ENCODE measurements at places on chromosomes 11 and 22.
A peak's percentile ranks its signal among the peaks of the same experiment; 100 is the strongest.

GRCh38 chr11:115921540-115921939 is 417.3 kb upstream of the CADM1 start:
- DNase-seq: no peak

DNA sequence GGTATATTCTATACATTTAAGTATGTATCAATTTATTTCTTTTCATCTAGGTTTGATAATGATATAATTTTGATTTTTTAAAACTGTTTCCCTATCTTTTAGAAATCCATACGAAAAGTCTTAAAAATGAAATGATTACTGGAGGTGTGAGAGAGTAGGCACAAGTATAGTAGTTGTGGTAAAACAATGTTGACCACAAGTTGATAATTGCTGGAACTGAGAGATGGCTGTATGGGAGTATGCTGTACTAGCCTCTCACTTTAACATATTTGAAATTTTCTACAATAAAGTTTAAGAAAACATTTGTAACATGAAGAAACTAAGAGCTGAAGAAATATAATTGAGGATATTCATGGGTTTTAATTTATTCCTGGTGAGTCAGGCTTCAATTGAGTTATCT is 30.0 kb downstream of the FSHB start:
- no peak for DNase-seq

GRCh38 chr11:113591117-113591516 is 115.0 kb downstream of the TMPRSS5 start:
- DNase-seq: no peak

GRCh38 chr11:107857550-107858216 is 904 bp downstream of the SLC35F2 start:
- DNase-seq: no peak

GRCh38 chr11:35622070-35622469 is 3.8 kb downstream of the FJX1 start:
- peak; percentile 70 for DNase-seq

DNA sequence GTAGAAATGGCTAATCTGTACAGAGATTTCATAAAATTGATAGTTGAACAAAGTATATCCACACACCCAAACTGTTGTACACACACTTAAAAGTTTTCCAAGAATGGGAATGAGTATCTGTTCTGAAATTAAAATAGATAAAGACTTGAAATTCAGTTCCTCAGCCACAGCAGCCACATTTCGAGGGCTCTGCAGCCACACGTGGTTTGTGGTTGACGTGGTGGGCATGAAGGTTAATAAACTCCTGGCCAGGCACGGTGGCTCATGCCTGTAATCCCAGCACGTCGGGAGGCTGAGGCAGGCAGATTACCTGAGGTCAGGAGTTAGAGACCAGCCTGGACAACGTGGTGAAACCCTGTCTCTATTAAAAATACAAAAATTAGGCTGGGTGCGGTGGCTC is 24.0 kb downstream of the TPST2 start:
- DNase-seq: no peak

DNA sequence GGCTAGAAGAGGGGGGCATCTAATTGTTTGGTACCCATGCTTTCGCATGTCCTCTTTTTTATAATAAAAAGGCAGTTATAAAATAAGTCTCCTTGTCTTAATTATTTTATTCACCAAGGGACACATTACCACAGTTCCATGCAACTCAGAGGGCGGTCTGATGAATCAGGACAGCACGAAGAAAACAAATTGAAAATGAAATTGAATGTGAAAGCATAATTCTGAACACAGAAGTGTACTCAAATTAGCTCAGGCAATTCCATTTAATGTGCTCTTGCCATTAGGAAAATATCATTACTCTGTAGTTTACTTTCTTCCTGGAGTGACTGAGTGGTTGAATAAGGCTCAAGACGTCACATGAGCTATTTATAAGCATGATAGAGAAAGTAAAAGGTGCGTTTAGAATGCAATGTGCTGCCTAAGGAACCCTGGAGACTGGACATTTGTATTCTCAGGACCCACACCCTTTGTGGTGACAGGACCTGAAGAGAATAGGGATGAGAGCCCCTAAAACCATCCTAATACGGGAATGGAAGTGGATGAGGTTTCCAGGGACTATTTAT is 59.6 kb downstream of the MTNR1B start:
- DNase-seq: no peak

GRCh38 chr11:20712912-20713311 is 43.5 kb downstream of the NELL1 start:
- DNase-seq: no peak

DNA sequence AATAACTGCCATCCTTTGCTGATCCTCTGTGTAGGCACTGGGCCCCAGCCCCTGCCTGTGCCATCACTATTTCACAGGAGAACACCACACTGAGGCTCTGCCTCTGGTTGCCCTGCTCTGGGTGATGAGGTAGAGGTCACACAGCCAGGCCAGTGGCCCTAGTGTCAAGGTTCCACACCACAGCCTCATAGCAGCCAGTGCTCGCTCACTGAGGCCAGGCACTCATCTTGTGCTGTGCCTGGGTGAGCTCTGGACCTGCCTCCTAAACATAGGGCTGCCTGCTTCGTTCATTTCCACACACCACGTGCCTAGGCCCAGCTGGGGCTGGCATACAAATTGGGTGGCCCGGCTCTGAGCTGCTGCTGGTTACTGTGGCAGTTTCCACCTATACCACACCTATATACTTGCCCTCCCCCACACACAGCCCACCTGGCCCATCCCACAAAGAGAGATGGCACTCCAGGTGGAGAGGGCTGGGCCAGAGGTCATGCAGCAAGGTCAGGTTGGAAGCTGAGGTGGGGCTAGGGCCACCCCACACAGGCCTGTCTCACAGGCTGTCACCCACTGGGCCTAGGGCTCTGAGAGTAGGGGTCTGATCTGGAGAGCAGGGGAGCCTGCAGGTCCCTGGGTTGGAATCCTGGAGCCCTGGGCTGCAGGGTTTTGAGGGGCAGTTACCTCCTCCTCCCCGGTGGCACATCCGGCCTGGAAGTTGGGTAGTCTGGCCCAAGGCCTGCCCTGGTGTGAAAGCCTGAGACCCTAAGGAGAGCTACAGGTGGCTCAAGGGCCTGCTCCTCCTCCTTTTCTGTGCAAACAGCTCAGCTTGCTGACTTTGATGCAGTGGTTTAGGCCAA is 11.2 kb downstream of the KCNQ1OT1 start:
- DNase-seq: no peak

- no peak for DNase-seq
Measured at GRCh38 chr22:17444204-17444504, 74.9 kb downstream of the CECR2 start.

GRCh38 chr11:44446366-44446762 is 119.1 kb upstream of the CD82 start:
- no peak for DNase-seq

DNA sequence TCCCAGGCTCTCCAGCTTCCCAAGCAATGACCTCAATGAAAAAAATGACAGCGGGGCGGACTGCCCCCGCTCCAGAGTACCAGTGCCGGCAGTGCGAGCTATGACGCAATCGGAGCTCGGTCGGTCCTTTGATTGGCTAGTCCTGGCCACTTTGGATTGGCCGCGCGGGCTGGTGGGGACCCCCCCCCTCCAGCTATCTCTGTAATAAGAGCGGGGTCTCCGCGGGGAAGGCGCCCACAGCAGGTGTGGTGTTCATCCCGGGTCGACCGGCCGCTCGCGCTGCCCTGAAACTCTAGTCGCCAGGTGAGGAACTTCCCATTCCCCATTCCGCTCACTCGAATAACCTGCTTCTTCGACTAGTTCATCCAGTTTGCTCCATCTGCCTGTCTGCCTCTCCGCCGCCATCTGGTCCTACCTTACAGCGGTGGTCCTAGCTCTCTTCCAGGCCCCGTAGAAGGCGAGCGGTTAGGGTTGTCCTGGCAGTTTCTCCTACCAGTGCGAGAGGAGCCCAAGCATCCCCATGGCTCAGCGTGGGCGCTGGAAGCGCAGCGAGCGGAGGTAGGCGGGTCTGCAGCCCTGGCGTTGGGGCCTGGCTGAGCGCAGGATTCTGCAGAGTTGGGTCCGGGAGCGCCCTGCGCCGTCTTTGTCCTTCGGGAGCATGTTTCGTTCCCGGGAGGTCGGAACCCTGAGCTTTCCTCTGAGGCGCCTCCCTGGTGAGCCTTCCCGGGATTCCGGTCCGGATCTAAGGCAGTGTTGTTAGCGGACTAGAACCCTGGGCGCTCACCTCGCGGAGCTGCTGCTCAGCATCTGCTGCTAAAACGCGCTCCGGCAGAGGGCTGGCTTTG is at the start of gene CALCB:
CALCB (plus strand) TSS at position 233 of the 845 bp plus-strand sequence. CDS start 1,126 bp downstream, outside the sequence.
- DNase-seq: no peak

GRCh38 chr11:2271327-2272227 is 1.2 kb upstream of the ASCL2 start:
- no peak for DNase-seq

- DNase-seq: no peak
Measured at GRCh38 chr22:19086896-19087295, 35.3 kb downstream of the DGCR2 start.

DNA sequence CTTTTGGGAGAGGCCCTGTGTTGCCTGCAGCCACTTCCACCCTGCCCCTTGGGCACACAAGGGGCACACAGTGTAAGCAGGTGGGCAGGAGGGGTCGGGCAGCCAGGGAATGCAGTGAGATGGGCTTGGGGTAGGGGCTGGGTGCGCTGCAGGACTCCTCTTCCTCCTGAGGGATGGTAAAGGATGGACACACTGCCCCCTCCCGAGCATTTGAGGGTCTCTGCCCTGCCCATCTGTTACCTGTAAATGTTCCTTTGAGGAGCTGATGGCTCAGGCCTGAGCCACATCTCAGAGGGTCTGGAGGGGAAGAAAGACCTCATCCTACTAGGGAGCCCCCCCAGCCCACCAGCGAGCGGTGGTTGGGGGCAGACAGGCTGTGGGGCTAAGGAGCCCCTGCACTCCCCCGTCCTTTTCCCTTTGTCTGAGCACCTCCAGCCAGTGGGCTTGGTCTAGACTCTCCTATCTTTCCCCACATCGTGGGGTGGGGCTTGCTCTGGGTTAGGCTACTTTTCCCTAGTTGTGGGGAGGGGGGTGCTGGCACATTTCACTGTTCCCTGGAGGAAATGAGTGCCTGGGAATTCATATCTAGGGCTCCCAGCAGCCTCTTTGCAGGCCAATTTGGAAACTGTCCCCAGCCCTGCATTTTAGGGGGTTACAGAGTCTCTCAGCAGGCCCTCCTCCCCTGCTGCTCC is 1.7 kb upstream of the TSSC4 start:
- no peak for DNase-seq

DNA sequence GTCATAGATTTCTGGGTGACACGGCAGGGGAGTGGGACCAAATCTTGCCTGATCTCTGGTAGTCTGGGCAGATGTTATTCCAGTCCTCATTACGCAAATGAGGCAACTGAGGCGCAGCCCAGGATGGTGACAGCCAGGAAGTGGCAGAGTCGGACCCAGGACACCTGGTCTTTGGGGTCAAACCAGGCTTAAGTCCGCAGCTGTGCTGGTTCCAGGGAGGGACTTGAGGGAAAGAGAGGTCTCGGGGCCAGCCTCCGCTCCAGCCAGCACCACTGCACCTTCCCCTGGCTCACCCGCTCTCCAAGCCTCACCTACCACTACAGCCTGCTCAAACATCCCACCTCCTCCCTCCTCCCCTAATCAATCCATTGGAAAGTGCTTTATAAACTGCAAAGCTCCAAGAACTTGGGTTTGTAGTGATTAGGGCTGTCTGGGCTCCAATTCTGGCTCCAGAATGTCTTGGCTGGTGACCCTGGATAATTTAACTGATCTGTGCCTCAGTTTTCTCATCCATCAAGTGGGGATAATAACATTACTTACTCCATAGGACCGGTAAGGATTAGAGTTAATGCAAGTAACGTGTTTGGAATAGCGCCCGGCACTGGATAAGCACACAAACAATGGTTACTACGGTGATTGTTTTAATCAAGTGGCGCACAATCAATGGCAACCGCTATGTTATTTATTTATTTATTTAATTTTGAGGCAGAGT is 526 bp upstream of the PNPLA5 start:
- no peak for DNase-seq

DNA sequence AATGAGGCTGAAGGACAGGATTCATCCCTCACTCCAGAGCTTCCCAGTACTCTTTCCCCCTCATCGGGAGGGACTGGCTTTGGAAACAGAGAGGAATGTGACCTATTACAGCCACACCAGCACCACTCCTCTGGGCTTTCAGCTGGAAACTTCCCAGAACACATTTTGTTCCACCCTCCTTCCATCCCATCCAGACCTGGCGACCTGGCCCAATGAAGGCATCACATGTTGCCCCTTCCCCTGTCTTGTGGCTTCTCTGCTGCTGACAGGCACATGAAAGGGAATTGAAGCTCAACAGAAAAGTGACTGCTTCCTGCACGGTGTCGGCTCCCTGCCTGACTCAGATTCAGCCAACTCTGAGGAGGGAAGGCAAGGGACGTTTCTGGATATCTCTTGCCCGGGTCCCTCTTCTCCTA is 19.1 kb downstream of the IRAG1 start:
- DNase-seq: no peak

GRCh38 chr11:3049430-3050243 is 7.6 kb downstream of the CARS1 start:
- DNase-seq: peak; percentile 84

DNA sequence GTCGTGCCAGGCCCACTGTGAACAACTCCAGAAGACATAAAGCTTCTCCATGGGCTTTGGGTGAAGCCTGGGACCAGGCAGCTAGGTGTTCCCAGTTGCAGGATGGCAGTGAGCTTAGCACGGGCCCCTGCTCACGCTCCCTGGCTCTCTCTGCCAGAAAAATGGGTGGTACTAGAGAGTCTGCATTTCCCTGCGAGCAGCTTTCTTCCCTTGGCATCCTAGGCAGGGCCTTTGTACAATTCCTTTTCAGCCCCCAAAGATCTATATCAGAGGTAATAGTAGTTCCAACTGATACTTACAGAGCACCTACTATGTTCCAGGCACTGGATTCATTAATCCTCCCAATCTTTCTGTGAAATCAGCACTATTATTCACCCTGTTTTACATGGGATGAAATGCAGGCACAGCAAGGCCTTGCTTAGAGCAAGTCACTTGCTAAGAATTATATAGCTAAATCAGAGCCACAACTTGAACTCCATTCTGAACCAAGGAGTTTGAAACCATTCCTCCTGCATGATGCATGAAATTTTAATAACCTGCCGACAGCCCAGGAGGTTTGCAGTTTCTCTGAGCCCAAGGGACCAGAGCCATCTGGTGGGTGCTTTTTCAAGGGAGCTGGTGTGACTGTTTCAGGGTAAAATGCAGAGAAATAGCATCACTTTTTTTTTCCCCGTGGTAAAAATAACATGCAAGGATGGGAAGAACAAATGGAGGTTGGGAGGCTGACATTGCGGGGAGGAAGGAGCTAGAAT is 22.7 kb downstream of the NAV2 start:
- DNase-seq: no peak

DNA sequence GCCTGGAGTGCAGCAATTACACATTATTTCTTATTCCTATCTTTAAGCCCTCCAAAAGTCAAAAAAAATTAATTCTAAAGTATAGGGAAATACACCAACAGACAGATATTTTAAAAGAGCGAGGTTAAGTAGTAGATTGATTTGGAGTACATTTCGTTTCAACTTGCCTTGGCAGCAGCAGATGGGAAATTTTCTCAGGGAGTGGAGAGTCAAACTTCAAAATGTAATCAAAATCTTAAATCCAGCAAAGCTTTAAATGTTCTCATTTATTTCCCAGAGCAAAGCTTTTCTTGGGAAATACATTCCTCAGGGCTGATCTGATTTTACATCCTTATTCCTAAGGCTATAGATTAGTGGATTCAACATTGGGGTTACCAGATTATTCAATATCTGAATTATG is 21.9 kb upstream of the VWA5A start:
- no peak for DNase-seq

Data from non-pigmented ciliary epithelial cell (primary cell).